ENCODE measurements at places on chromosomes 1 and 21.
A peak's percentile ranks its signal among the peaks of the same experiment; 100 is the strongest.

- DNase-seq, result no peak
These were observed 110.4 kb upstream of the IFFO2 start for GRCh38 chr1:19066874-19067181.

DNA sequence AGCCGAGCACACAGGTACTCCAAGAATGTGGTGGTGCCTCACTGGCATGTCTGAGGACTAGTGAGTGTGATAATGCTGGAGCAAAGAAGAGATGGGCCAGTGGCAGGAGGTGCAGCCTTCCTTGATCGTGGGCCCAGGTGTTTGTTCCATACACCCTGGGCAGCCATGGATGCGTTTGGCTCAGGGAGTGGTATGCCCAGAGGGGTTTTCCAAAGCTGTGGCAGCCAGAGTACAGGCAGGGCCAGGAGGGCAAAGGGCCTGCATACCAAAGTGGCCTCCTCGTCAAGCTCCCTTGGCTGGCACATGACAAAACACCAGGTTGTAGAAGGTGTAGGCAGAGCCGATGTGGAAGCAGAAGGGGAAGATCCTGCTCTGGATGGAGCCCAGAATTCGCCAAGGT lies 19.0 kb downstream of the PARS2 start:
- no peak for DNase-seq

DNA sequence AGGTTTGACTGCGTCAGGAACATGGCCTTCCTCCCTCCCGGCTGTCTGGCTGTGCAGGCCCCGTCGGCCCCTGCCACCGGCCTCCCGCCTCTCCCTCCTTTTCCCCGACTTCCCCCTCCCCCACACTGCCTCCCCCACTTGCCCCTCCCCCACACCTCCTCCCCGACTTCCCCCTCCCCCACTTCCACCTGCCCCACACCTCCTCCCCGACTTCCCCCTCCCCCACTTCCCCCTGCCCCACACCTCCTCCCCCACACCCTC lies 52.6 kb downstream of the SLC19A1 start:
- DNase-seq, result no peak

- DNase-seq, result no peak
These were observed 61.4 kb upstream of the CNN3 start for GRCh38 chr1:94988356-94988755.

DNA sequence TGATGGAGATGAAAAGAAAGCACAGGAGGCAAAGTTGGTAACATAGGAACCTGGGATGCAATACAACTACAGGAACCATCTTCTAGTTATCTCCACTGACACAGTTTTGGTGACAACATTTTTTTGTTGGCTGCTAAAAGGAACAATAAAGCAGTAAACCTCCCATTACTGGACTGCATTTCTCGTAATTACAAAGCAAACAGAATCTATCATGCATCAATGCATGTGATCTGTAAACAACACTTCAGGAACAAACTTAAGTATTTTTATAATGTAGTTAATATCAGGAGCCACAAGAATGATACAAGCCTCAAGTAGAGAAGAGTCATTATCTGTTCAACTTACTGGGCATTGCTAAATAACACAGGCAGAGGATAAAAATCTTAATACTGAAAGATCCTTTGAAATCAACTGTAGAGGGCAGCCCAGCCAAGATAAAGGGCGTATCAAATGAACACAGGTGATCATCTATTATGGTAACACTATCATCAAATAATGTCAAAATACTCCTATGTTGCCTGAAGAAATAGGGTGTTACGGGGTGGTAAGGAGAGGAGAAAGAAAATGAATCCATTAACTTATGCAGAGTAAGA lies 193.3 kb downstream of the EIF4G3 start:
- no peak for DNase-seq

DNA sequence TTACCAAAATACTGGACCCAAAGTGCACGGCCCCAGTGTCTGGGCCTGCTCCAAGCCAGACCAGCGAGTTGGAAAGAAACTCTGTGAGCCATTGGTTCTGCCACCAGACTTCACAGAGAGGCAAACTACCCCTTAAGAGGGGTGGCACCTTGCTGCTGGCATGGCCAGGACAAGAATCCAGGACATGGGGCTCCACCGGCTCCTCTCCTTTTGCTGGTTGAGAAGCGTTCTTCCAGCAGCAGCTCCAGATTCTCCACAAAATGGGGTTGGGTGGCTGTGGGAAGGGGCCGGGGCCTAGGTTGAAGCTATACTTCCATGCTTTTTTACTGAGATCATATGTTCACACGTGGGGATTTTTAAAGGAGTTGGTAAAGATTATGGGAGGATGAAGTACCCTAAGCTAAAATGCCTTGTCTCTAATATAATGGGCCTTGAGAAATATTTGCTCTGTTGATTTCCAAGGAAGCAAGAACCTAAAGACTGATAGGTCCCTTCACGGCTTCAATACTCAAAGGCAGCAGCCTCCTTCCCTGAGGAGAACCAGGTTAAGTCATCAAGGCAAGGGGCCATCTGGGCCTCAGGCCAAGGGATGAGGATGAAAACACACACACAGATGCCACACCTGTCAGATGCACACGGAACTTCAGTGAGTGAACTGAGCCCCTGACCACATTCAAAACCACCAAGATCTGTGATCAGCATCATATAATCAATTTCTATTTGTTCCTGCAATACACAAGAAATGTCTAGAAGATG lies 3.1 kb downstream of the C1orf198 start:
- no peak for DNase-seq

GRCh38 chr1:222095606-222096475 lies 354.0 kb upstream of the DUSP10 start:
- peak; percentile 40 for DNase-seq

- no peak for DNase-seq
These were observed 135.3 kb upstream of the PRMT6 start for GRCh38 chr1:106921186-106921585.

DNA sequence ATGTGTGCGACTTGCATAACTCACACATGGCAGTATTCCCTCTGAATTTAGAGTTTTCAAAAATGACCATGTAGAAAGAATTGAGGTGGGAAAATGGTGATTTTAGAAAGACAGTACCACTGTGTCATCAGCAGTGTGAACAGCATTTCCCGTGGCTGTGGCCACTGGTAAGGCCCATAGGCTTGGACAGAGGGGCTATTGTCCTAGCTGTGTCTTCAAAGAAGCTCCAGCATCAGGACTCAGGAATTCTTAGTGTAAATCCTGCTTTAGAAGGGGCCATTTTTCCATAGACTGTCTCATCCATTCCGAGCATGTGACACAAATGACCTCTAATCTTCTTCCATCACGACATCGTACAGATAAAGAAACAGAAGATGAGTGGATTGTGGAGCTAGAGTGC lies 119.3 kb upstream of the BACE2 start:
- DNase-seq, result no peak

DNA sequence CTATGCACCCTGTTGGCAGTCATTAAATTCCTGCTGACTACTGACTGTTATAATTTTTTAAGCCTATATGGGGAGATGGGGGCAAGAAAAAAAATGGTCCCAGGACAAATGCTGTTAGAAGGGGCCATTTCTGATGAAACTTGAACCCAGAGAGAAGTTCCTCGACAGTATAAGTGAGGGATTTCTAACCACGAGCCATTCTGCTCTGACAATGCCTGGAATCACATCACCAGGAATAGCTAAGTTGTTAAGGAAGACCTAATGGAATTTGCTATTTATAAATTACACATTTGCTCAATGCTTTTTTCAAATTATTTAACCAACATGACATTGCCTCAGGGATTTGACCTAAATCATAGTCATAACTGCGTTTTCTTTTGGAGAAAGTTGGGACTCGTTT lies 55.2 kb downstream of the LHX9 start:
- no peak for DNase-seq

- DNase-seq, result no peak
These were observed 53.4 kb downstream of the FBXO2 start for GRCh38 chr1:11600836-11601235.

- no peak for DNase-seq
These were observed 42.9 kb downstream of the PEX14 start for GRCh38 chr1:10517677-10517982.

GRCh38 chr1:159554261-159554660 lies 18.5 kb upstream of the OR10J5 start:
- no peak for DNase-seq

GRCh38 chr1:88763649-88764406 lies 79.8 kb downstream of the PKN2 start:
- no peak for DNase-seq

DNA sequence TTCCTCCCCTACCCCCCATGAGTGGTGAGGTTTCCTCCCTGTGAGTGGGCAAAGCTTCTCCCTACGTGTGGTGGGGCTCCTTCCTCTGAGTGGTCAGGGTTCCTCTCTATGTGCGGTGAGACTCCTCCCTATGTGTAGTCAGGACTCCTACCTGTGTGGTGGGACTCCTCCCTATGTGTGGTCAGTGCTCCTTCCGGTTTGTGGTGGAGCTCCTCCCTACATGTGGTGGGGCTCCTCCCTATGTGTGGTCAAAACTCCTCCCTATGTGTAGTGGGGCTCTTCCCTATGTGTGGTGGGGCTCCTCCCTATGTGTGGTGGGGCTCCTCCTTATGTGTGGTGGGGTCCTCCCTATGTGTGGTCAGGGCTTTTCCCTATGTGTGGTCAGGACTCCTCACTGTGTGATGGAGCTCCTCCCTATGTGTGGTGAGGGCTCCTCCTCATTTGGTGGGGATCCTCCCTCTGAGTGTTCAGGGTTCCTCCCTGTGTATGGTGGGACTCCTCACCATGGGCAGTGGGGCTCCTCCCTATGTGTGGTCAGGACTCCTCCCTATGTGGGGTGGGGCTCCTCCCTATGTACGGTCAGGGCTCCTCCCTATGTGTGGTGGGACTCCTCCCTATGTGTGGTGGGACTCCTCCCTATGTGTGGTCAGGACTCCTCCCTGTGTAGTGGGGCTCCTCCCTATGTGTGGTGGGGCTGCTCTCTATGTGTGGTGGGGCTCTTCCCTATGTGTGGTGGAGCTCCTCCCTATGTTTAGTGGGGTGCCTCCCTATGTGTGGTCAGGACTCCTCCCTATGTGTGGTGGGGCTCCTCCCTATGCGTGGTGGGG lies 29.1 kb downstream of the PRSS38 start:
- DNase-seq, result no peak

DNA sequence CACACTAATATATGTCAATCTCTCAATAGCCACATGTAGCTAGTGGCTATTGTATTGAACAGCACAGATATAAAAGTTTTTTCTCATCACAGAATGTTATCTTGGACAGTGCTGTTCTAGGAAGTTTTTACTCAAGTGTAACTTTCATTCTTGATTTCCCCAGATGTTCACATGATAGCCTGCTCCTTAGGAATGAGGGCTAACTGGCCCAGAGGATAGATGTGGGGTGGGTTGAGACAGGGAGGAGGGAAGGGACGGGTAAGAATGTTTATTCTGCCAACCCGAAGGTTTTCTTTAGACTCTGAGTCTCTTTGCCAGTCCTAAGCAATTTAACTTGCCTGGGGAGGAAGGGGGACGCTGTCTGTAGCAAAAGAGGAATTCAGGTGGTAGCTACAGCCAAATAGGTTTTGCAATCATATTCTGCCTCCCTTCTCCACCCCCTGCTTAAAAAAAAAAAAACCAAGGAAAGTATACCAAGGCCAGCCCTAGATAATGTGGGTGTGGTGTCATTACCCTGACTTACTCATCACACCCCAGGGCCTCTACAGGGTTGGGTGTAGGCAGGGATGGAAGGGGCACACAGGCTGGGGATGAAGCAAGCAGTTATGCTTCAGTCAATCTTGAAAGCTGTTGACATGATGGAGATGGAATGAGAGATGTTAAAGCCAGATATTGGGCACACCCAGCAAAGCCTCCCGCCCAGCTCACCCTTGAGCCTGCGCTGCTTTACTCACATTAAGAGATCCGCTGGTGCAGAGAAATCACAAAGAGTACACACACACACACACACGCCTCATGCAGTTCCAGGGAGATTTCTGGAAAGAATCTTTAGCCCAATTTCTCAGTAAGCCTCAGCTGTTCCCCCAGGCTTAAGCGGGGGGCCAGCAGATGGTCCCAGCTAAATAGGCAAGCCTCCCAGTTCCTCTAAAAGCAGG lies 59.9 kb downstream of the PLXNA2 start:
- DNase-seq, result no peak

- no peak for DNase-seq
These were observed 298.3 kb downstream of the ASTN1 start for GRCh38 chr1:176866011-176866714.

DNA sequence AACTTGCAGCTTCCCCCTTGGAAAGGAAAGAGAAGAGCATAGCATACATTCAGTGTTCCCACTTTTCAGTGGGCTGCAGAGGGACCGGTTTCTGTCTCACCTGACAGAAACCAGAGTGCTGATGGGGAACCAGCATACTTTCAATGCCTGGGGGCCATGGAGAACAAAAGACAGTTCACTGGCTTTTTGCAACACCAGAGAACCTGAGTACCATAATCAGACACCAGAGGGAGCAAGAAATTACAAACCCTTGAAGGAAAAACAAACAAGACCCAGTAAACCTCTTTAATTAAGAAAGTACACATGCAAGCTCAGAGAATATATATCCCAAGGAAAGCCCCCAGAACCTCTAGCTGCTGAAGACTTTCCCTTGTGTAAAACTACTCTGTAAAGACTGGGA lies 51.1 kb downstream of the CSMD2 start:
- no peak for DNase-seq

- DNase-seq, result no peak
These were observed 271.6 kb downstream of the PBX1 start for GRCh38 chr1:164830628-164831027.

DNA sequence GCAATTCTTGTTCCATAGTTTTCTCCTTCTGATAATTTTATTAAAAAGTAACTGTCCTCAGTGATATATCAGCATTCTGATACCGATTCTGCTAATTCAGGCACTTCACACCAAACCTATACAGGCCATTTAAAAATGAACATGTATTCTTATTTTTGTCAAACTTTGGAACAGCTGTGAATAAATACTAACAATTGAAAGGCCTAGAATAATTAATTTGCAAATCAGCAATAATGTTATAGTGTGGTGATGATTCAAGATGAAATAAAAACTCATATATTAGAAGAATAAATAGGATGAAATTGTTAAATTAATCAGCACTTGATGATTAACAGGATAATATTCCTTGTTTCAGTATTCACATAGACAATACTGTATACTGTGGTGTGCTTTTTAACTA lies 9.9 kb downstream of the CDKN2C start:
- no peak for DNase-seq

- DNase-seq, result no peak
These were observed 36.9 kb downstream of the NSL1 start for GRCh38 chr1:212754680-212755079.

DNA sequence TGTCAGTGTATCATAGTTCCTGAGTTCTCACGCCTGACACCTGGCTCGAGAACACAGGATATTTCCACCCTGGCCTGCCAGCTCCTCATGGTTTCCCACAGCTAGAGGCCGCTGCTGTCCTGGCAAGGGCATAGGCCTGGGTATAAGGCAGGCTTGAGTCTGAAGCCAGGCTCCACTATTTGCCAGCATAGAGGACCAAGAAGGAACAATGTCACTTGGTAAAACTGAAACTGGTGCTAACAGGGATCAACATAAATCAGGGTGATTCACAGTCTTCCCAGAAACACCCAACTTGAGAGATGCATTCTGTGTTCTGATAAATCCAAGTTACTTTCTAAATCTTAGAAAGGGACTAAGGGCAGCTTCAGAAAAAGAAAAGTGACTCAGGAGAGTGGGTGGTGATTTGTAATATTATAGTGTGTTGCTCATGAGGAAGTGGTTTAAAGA lies 6.9 kb upstream of the S100A2 start:
- no peak for DNase-seq

- DNase-seq, result no peak
These were observed 144.8 kb downstream of the NR5A2 start for GRCh38 chr1:200172311-200172710.

GRCh38 chr1:206896261-206896660 lies 982 bp upstream of the IL24 start:
- no peak for DNase-seq
